ENCODE measurements at places on chromosomes 12 and 14.

DNA sequence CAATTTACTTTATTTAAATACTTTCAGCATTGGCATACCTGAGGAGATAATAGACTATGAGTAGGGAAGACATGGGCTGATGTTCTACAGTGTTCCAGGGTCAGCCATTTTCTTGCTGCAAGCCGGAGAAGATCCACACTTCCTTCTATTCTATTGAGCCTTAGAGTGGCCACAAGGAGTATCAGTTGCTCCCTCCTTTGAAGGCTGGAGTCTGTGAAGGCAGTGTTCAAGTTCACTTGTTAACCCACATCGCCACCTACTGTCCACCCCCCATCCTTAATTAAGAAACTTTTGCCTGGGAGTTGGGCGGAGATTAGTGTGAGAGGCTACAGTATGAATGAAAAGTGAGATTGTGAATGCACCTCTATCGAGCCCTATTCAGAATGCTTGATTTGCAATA is 666.6 kb downstream of the NRXN3 start:
- no peak for DNase-seq

DNA sequence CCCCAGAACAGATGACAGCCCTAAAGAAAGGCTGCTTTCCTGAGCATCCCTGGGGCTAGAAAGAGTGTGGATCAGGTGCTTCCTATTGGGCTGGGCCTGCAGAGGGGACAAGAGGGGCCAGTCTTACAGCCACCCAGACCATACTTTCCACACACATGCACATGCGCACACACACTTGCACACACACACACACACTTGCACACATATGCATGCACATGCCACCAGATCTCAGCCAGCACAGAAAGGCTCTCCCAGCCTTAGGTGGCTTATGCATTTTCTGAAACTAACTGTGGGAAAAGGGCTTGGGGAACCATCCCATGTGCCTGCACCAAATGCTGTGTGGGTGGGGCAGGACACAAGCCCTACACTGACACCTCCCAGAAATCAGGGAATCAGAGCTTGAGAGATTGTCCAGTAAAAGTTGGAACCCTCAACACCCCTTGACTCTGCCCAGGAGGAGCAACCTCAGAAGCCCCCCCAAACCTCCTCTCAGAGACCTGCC is 2.5 kb upstream of the DIO3 start:
- no peak for DNase-seq

DNA sequence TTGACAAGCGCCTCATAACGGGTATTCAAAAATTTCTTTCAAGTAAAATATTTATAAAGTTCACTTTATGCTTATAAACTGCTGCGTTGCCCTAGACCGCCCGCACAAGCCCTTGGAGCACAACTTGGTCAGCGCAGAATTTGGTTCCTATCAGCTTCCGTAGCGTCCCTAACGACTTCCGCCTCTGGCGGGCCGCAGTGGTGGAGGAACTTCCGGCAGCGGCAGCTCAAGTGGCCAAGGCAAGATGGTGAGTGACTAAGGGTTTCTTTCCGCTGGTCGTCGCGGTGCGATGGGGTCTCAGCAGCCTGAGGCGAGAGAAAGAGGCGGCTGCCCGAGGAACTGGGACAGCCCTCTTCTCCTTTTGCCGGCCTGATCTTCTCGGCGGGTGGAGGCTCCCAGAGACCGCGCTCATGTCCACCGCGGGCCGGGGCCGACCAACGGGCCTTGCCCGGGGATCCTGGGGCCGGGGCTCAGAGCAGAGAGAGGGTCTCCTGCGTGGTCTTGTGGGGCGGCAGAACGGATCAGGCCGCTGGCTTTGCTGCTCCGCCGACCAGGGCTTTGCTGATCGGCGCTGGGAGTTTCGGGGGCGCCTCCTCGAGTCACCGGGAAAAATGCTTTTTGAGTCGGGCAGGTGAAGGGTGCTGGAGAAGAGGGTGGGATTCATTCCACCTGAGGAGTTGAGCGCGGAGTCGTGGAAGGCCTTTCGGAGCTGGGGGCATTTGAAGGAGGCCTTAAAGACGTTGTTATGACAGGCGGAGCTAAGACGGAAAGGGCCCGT is at the start of gene PSMC1:
Gene PSMC1 (plus strand): TSS at position 200 of the 778 bp plus-strand sequence. CDS start 45 bp downstream, at position 245.
- peak; percentile 79 for DNase-seq

- DNase-seq, result no peak
These were observed 14.4 kb downstream of the SPRYD3 start for GRCh38 chr12:53064613-53065436.

GRCh38 chr12:108803428-108804105 is 53.8 kb downstream of the SSH1 start:
- DNase-seq, result peak; percentile 63

DNA sequence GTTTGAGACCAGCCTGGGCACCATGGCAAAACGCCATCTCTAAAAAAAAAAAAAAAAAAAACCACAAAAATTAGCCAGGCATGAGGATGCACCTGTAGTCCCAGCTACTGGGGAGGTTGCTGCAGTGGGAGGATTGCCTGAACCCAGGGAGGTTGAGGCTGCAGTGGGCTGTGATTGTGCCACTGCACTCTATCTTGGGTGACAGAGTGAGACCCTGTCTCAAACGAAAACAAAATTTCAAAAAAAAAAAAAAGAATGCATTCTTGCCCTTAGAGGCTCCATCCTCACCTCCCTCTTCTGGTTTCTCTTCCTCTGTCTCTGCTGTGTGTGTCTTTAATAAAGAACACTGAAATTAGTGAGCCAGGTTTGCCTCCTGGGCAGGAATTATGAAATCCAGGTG is 107.8 kb downstream of the VCPKMT start:
- no peak for DNase-seq

DNA sequence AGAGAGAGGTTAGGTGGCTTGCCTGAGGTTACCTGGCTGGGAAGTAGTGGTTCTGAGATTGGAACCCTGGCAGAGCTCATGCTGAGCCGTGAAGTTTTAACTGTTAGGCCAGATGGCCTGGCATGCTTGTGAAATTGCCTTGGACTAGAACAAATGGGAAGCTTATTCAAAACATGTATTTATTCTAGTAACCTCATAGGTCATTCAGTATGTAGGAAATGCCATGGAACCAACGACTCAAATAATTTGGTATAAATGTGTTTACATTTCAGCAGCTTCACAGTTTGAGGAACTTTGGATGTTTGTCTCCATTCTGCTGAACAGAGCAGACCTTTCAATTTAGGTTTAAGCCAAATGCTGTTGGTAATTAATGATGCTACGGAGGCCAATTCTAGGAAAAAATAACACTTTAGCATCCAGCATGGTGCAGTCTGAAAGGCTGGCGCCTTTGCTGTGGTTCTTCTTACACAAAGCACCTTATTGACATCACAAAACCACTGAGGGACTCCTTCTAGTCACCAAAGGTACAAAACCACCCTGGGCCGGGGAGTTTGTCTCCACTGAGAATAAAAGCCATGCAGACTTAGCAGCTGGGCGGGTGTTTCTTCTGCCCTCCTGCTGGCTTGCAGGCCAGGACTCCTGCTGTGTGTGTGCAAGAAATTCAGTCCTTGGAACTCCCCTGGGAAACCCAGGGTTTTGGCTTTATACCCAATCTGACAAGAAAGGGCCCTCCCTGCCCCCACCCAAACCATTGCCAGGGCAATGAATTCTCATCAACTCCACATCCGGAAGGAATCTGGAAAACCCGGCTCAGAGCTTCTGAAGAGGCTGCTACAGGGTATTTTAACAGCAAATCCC is 64.2 kb downstream of the ELK3 start:
- no peak for DNase-seq

GRCh38 chr12:29695800-29696199 is 87.9 kb downstream of the TMTC1 start:
- no peak for DNase-seq

GRCh38 chr12:132236129-132236929 is 92.1 kb downstream of the NOC4L start:
- no peak for DNase-seq

DNA sequence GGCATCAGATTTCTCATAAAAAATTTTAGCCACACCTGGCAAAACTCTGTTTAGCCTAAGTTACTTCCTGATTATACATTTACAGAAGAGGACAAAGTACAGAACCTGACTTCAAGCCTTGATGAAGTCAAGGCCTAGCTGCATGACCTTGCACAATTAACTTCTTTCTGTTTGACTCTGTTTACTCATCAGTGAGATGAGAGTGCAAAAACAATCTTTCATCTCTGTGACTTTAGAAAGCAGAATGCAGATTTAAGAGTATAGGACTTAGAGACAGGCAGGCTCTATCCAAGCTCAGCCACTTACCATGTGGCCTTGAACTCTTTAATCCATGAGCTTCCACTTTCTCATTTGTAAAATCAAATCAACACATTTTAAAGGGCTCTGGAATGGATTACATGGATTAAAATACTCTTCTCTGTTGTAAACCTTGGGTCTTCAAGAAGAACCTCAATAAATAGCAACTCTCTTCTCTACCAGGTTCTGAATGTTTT is 1178.9 kb downstream of the FLRT2 start:
- no peak for DNase-seq

- DNase-seq, result no peak
These were observed 67.2 kb downstream of the GNS start for GRCh38 chr12:64691795-64692583.

DNA sequence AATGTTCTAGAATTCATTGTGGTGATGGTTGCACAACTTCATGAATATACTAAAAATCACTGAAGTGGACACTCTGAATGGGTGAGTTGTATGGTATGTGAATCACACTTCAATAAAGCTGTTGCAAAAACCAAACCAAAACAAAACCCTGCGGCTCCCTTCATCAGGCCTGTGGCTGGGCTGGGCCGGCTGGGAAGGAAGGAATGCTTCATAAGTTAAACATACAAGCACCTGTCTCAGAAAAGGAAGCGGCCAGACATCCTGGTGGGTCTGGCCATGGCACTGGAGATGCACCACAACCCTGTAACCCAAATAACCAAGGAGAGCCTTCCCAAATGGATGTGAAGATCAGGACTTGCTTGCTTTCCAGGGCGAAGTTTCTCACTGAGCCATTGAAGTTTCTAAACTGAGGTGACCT is 34.9 kb downstream of the TTC7B start:
- no peak for DNase-seq

DNA sequence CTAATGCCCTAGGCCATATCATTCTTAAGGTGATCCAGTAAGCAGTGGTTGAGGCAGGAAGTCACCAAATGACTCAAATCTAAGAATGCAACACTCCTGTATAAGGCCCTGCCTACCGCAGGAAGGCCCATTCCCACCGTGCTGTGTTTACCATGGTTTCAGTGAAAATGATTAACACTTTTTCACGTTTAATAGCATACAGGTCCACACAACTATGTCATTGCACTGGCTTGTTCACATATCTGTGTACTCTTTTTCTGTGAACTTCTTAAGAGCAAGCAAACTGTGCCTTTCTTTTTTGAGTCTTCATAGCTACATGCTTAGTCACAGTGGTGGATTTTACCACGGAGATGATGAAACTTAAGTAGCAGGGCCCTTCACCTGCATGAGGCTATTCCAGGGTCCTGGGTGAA is 214.9 kb downstream of the CNTN1 start:
- DNase-seq, result no peak

DNA sequence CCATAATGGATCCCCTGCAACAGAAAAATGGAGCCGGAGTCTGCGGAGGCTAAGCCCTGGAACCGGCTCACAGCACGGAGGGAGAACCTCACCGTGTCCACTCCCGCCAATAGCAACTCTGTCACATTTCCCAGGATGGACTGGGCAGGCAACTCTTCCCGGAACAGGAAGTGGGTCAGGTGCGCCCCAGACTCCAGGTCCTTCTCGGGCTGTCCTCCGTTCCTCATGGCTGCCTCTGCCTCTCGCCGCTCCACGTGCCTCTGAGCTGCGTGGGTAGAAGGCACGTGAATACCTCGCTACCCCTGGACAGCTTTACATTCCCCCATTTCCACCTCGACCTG is 2.2 kb downstream of the CYP27B1 start:
- peak; percentile 41 for DNase-seq

DNA sequence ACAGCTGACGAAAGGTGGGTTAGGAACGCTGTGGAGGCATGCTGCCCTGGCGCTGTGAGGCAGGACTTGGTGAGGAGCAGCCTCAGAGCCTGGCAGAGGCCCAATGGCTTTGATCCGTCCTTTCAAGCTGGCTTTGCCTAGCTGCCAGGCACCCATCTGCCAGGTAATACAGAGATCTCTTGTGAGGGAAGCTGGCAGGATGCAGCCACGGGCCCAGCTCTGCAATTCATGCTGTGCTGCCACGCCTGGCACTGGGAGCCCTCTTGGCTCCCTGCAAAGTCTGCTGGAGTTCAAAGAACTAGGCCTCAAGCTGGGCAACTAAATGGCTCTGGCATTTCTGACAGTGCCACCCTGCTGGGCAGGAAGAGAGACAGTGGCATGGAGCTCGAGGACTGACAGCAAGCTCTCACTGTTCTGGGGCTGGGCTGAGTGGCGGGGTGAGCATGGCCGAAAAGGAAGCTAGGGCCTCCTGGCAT is 18.7 kb downstream of the IQSEC3 start:
- no peak for DNase-seq

- DNase-seq, result no peak
These were observed 3.4 kb downstream of the GSG1 start for GRCh38 chr12:13099844-13100604.

DNA sequence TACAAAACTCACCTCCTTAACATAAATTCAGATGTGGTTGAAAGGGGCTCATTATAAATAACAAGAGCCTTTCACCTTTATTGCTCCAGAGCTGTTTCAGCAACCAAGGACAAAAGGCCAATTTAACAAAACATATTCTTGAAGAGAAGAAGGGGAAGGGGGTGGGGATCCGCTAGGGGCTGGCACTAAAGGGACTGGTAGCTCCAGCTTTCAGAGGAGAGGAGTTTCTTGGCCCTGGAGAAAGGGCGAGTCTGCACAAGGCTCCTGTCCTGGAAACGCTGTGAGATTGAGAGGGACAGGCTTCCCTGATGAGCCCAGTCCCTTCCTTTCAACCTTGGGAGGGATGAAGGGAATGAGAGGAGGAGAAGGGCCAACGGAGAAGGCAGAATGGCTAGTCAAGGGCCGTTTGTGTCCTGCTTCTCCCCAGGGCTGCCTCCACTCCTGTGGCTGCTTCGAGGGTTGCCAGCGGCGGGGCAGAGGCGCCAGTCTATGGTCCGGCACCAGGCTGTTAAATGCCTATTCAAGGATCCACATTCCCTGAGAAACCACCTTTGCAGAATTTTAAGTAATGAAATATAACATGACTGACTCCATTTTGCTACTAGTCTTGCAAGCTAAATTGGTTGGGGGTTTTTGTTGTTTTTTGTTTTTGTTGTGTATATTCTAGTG is 9.7 kb upstream of the PIGH start:
- no peak for DNase-seq

DNA sequence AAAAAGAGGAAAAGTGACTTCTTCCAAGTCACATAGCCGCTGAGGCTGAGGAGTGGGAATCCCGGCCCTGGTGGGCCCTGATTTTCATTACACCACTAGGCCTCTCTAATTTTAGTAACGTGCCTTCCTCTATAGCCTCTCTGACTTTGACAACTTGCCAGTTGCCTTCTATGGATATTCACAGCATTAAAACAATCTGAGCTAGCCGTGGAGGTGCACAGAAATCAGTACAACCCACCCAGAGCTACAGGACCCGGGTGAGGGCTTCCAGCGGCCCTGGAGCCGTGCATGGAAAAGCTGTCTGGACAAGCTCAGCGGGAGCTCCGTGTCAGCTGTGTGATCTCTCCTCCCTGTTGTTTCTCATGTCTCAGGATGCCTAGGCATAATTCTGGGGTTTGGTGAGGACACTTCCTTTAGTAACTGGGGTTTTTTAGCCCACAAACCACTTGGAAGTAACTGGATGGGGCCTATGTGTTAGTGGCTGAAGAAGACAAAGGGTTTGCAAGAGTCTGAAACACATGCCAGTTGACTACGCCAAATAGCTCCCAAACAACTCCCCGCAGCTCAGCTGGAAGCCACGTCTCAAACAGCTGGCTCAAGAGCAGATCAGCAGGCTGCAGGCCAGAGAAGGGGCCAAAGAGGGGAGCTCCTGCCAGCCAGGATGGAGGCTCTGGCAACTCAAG is 53.0 kb downstream of the SSH1 start:
- no peak for DNase-seq

GRCh38 chr12:57454566-57455373 is at the start of gene INHBE:
TSS of gene INHBE (plus strand) at chr12:57455307. CDS start at chr12:57455537, 230 bp downstream.
- DNase-seq, result no peak
